NCI-H1694 treated with DMSO at 0.1 percent for 48 hours (cell line): ENCODE measurements at places on chromosomes 6 and 20.

- no peak for DNase-seq
Observed at GRCh38 chr6:26200918-26201721, 113.9 kb downstream of the HFE start.

- DNase-seq = no peak
Observed at GRCh38 chr20:10578607-10579006, 95.2 kb downstream of the JAG1 start.

GRCh38 chr20:36096435-36096834 is 58.1 kb upstream of the EPB41L1 start:
- DNase-seq = no peak

GRCh38 chr20:44115762-44116644 is 71.0 kb downstream of the JPH2 start:
- no peak for DNase-seq

GRCh38 chr6:106216527-106216926 is 109.0 kb downstream of the ATG5 start:
- no peak for DNase-seq

- no peak for DNase-seq
Observed at GRCh38 chr6:26270903-26271667, 93.9 kb upstream of the BTN3A2 start.

DNA sequence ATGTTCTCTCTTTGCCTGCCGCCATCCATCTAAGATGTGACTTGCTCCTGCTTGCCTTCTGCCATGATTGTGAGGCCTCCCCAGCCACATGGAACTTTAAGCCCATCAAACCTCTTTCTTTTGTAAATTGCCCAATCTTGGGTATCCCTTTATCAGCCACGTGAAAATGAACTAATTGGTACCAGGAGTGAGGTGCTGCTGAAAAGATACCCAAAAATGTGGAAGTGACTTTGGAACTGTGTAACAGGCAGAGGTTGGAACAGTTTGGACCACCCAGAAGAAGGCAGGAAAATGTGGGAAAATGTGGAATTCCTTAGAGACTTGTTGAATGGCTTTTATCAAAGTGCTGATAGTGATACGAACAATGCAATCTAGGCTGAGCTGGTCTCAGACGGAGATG is 694.9 kb downstream of the FRK start:
- DNase-seq = no peak

DNA sequence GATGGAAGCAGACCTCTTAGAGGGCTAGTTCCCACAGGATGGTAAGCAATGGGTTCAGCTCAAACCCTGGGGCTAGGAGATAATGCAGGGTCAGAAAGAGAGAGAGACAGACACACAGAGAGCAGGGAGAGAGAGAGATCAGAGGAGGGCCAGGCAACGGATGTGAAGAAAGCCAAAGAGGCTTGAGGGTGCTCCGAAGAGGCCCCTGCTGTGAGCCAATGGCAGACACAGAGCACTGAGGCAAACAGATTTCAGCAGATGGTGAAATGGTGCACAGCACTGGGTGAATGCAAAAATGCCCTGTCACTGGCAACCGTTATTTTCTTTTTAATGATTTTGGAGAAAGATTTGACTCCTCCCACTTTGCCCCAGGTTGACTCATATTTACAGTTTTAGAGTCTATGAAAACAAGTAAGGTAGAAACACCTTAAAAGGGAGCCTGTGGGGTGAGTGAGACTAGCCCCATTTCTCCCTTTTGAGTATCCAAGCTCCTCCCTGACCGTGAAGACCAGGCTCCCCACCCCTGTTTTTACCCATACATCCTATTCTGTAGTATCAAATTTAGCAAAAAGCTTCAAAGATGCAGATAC is 840 bp downstream of the DEFB132 start:
- DNase-seq = no peak

GRCh38 chr6:17138033-17138432 is 36.2 kb downstream of the STMND1 start:
- DNase-seq = no peak

- no peak for DNase-seq
Observed at GRCh38 chr6:125294925-125295324, 6.8 kb downstream of the HDDC2 start.

GRCh38 chr6:98586163-98586562 is 248.2 kb upstream of the POU3F2 start:
- no peak for DNase-seq

GRCh38 chr20:31706607-31707257 is 15.9 kb downstream of the BCL2L1 start:
- no peak for DNase-seq

DNA sequence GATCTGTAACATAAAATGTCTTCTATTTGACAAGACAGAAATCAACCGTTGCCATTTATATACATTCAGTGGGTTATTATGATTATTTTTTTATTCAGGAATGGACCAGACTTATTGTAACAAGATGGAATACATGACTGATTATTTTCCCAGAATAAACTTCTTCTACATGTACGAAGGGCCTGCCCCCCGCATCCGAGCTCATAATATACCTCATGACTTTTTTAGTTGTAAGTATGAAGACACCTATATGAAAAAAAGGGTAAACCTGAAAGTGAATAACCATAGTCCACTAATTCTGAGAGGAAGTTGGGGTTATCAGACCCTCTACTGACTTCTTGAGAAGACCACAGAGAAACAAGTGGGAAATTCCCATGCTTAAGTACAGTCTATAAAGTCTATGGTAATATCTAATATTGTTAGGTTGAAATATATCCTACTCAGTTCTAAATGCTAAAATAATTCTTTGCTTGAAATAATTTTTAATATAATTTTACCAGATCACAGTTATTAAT is 15.9 kb downstream of the OR2A4 start:
- no peak for DNase-seq

- DNase-seq = no peak
Observed at GRCh38 chr6:13528777-13529343, 41.5 kb upstream of the GFOD1 start.

- no peak for DNase-seq
Observed at GRCh38 chr6:154615483-154616025, 105.1 kb upstream of the CNKSR3 start.

- DNase-seq = no peak
Observed at GRCh38 chr6:90468080-90468479, 118.8 kb downstream of the MAP3K7 start.

- DNase-seq = no peak
Observed at GRCh38 chr20:62914970-62915457, 11.3 kb downstream of the DIDO1 start.

- no peak for DNase-seq
Observed at GRCh38 chr20:34705008-34705396, 858 bp downstream of the TP53INP2 start.

DNA sequence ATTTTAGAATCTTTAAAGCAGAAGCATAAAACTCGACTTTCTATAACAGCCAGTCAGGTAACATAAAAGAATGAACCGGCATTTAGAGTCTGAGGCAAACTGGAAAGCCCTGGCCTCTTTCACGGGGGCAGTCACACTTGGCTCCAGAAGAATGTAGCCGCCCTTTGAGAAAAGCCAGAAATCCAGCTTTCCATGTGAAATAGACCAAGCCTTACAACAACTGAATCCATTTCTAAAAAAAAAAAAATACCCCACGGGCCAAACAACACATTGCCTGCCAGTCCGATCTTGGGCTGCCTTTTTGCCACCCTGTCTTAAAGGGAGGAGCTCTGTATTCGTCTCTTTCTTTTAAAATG is 252.9 kb upstream of the TAB2 start:
- DNase-seq = no peak

GRCh38 chr20:46283426-46284039 is 24.8 kb downstream of the CDH22 start:
- DNase-seq = no peak

- DNase-seq = no peak
Observed at GRCh38 chr20:63360850-63361518, at the start of gene CHRNA4. Gene CHRNA4, minus strand, starts transcription at chr20:63361349. Its CDS starts 184 bp downstream, at chr20:63361165.

GRCh38 chr6:162029873-162030576 is 697.5 kb downstream of the PRKN start:
- DNase-seq = no peak

DNA sequence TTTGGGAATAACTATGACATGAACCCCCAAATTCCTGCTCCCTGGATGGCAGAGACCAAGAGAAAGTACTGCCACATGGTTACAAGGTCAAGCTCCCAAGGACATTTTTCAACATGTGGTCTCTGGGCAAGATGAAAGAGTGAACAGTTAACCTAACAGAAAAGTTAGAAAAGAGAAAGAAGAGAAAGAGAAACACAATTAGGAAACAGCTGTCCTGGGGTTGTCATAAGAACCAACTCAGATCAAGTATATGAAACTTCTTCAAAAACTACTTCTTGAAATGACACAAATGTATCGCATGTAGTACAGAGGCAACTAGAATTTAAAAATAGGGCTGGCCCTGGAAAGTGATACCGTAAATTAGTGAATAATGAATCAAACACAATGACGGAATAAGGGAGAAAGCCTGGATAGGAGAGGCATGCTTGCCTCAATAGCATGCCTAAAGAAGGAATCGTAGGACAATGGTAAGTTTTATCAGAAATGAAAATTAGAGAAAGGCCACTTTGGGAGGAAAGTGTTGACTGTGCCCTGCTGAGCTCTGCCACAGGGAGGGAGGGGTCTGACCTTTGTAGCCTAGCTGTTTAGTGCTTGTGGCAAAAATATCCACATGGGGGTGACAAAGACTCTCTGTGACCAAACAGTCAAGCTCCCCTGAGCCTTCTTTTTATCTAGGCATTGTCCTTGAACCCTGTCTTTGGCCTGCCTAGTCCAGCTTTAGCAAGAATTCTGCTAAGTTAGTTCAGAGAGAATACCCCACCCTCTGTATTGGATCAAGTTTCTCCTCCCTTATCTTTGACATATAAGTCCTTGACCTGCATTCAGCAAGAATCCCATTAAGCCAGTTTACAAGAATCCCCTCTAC is 4.3 kb upstream of the DCBLD1 start:
- DNase-seq = no peak

DNA sequence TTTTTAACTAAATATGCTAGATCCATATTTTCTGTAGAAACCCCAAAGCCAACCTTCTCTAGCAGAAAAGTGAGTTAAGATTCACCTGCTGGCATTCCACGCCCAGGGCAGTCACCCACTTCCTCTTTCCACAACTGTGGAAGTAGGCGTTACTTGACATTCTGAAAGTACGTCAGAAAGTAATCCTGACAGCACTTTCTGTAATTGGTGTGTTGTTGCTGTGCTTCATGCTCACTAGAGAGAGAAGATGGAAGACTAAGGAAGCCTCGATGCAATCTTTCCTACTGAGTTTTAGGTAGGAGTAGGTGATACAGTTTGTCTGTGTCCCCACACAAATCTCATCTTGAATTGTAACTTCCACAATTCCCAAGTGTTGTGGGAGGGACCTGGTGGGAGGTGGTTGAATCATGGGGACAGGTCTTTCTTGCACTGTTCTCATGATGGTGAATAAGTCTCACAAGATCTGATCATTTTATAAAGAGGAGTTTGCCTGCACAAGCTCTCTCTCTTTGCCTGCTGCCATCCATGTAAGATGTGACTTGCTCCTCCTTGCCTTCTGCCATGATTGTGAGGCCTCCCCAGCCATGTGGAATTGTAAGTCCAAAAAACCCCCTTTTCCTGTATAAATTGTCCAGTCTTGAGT is 101.1 kb downstream of the MAP3K7 start:
- DNase-seq = no peak

- no peak for DNase-seq
Observed at GRCh38 chr6:138645976-138646640, 127.5 kb upstream of the CCDC28A start.

- no peak for DNase-seq
Observed at GRCh38 chr6:8177721-8178120, 75.4 kb upstream of the EEF1E1 start.

DNA sequence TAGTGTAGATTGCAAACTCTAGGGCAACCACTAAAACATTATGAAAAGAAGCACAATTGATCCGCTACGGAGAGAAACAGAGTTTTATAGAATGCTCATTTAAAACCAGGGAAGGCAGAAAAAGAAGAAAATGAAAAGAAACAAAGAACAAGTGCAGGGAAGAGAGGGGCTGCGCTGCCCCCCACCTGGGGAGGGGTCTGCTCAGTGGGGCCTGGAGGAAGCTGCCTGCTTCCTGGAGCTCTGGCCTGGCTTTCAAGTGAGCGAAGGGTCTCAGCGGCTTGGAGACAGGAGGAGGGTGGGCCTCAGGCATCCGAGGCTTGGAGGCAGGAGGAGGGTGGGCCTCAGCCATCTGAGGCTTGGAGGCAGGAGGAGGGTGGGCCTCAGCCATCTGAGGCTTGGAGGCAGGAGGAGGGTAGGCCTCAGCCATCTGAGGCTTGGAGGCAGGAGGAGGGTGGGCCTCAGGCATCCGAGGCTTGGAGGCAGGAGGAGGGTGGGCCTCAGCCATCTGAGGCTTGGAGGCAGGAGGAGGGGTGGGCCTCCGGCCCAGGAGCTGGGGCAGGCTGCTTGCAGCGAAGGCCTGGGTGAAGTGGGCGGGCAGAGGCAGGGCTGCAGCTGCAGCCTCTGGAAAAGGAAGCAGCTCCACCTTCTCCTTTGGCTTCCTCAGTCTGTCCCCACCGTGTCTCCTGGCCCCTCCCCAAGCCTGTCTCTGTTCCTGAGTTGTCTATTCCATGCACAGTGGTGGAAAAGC is 406.3 kb downstream of the TAF4 start:
- DNase-seq = no peak

GRCh38 chr6:108293527-108294296 is 1.1 kb upstream of the AFG1L start:
- no peak for DNase-seq

GRCh38 chr6:34924831-34925625 is 36.0 kb downstream of the ANKS1A start:
- DNase-seq = no peak

DNA sequence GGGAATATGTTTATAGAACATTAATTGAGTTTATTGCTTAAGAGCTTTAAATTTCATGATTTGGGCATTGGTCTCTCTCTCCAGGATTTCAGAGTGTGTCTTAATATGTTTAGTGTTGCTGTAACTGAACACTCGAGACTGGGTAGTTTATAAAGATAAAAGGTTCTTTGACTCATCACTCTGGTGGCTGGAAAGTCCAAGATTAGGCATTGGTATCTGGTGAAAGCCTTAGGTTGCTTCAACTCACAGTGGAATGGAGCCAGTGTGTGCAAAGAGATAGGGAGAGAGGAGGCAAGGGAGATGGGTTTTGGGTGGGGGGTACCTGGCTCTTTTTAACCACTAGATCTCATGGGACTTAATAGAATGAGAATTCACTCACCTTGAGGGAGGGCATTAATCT is 35.6 kb upstream of the DTNBP1 start:
- DNase-seq = no peak

DNA sequence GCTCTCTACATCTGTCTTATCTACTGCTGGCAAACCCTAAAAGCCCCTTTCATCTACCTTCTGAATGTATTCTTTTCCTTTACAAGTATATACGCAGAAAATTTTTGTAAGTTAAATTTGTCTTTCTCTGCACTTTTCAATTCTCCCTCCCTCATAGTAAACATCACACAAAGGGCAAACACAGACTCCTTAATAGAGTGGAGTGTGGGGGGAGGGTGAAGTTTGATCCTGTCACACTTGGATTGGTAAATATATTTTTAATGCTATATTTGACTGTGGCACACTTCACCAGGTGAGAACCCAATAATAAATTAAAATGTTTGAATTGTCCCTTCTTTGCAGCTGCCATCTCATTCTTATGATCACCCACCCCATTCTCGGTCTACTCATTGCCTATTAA is 33.2 kb upstream of the PAQR8 start:
- no peak for DNase-seq
